ENCODE measurements at places on chromosomes 5 and 9. TPM values are rescaled to one million over a fixed set of nuclear protein-coding genes. Genes with fewer than 3 reads are reported as not detected.

The SHISAL2B gene
- total RNA-seq: not detected

The GNA14 gene
- 4.3 TPM for total RNA-seq

The CCNB1 gene
- 26.3 TPM for total RNA-seq

The C1QTNF2 gene
- 16.9 TPM for total RNA-seq

The AGXT2 gene
- not detected for total RNA-seq

The ZNF483 gene
- total RNA-seq: 52.1 TPM

The ACTBL2 gene
- total RNA-seq: not detected

The FOXD4L5 gene
- total RNA-seq: 0.22 TPM

The IFNA21 gene
- total RNA-seq: not detected

The ELP1 gene
- 50.9 TPM for total RNA-seq

The GLRA1 gene
- total RNA-seq: 1.4 TPM

The TIMD4 gene
- not detected for total RNA-seq

The NIPAL4 gene
- not detected for total RNA-seq

The CTNND2 gene
- 37.3 TPM for total RNA-seq

The GRIN3A gene
- 7.5 TPM for total RNA-seq

The ALDH1B1 gene
- 13.5 TPM for total RNA-seq

The PCDH1 gene
- 23.0 TPM for total RNA-seq

The SCGB3A1 gene
- 2.2 TPM for total RNA-seq

The SUSD3 gene
- total RNA-seq: 2.4 TPM

The TSSK1B gene
- total RNA-seq: 0.38 TPM

The PTGDS gene
- total RNA-seq: 230 TPM

The ABO gene
- 2.0 TPM for total RNA-seq

The TCF7 gene
- total RNA-seq: 5.4 TPM

The ARL10 gene
- 25.1 TPM for total RNA-seq

The EIF4E1B gene
- total RNA-seq: 0.55 TPM

The PRR16 gene
- 5.5 TPM for total RNA-seq

The ARL14EPL gene
- total RNA-seq: not detected

The ARHGAP26 gene
- total RNA-seq: 38.8 TPM

The POC5 gene
- 20.4 TPM for total RNA-seq

The IL5 gene
- total RNA-seq: not detected

The LCN10 gene
- 1.4 TPM for total RNA-seq

The TMOD1 gene
- total RNA-seq: 13.4 TPM

The FAM221B gene
- not detected for total RNA-seq

The ANKRD20A1 gene
- total RNA-seq: 7.1 TPM

The PCDHB12 gene
- 15.0 TPM for total RNA-seq

The RNF224 gene
- not detected for total RNA-seq

The GADD45G gene
- 130 TPM for total RNA-seq

The AQP7 gene
- not detected for total RNA-seq

The SLC34A3 gene
- total RNA-seq: not detected

The RNF180 gene
- 43.2 TPM for total RNA-seq

The ST8SIA4 gene
- total RNA-seq: 16.4 TPM

The SUB1 gene
- total RNA-seq: 201 TPM

The WDR38 gene
- not detected for total RNA-seq

The IL13 gene
- total RNA-seq: not detected

The PCA3 gene
- 0.27 TPM for total RNA-seq

The UBE2QL1 gene
- 6.5 TPM for total RNA-seq

The SPATA6L gene
- 4.7 TPM for total RNA-seq

The NEURL1B gene
- total RNA-seq: 21.6 TPM

The LRRC26 gene
- 1.7 TPM for total RNA-seq

The LCN12 gene
- 2.9 TPM for total RNA-seq

The NRG2 gene
- 5.2 TPM for total RNA-seq

The LURAP1L gene
- 32.5 TPM for total RNA-seq

The FNIP1 gene
- total RNA-seq: 89.9 TPM

The KCNV2 gene
- 134 TPM for total RNA-seq

The PLAC8L1 gene
- not detected for total RNA-seq

The ADGRV1 gene
- total RNA-seq: 287 TPM

The DNAJC25 gene
- total RNA-seq: 11.8 TPM

The GPRIN1 gene
- 24.8 TPM for total RNA-seq

The SPATA31E1 gene
- total RNA-seq: not detected

Data from camera-type eye (tissue), 1 donor.